ENCODE measurements at places on chromosomes 1 and 21. TPM values are rescaled to one million over a fixed set of nuclear protein-coding genes. Genes with fewer than 3 reads are reported as not detected.

Gene NOTCH2
- 84.2 TPM for total RNA-seq

Gene DNAJC28
- total RNA-seq: 2.4 TPM

Gene CD34
- 0.26 TPM for total RNA-seq

Gene RGS13
- total RNA-seq: not detected

Gene SESN2
- 20.6 TPM for total RNA-seq

Gene NSUN4
- 32.7 TPM for total RNA-seq

GRCh38 chr1:39478126-39478915 is 13.1 kb upstream of the BMP8A start:
- peaks cover 4% of the 10 kb centered on the region for H3K4me1 ChIP-seq
- H3K27ac ChIP-seq: no peak overlapping the region
- H3K36me3 ChIP-seq: peaks cover 32% of the 10 kb centered on the region
- no peak for DNase-seq

DNA sequence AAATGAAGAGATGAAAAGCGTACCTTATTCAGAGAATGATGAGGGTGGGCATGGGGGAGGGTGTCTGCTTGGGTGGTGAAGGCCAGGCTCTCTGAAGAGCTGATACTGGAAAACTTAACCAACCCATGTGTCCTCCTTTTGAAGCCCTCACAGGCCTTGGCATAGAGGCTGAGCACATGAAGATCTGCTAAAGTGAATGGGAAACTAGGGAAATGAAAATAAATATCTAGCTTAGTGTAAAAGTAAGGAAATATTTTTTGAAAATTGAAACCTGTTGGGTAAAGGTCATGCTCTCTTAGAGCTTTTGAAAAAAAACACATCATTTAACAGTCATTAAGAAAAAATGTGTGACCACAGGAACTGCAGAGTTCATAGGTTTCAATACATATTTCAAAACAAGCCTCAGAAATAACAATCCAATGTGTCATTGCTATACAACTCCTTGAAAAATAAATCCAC is 40.5 kb upstream of the RALGPS2 start:
- H3K27ac ChIP-seq: no peak overlapping the region
- peaks cover 4% of the 10 kb centered on the region for H3K4me1 ChIP-seq
- no peaks in the 10 kb centered on the region for H3K36me3 ChIP-seq
- H3K4me3 ChIP-seq: no peak overlapping the region
- DNase-seq: no peak

DNA sequence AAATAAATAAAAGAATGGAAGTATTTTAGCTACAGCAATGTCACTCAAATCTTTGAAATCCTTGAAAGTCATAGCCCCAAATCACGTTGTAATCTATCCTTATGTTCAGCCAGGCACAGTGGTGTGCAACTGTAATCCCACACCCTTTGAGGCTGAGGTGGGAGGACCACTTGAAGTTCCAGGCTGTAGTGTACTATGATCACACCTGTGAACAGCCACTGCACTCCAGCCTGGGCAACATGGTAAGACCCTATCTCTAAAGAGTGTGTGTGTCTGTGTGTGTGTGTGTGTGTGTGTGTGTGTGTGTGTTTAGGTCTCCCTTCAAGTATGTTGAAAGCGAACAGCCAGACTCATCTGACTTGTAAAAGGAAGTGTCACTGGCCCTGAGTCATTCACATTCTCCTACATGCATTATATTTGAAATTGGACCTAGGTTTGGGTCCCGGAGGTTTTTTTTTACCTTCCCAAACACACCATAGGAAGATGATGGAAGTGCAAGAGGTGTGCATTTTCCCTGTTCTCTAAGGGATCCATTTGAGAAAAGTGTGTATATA is 50.1 kb downstream of the ZNF281 start:
- H3K4me3 ChIP-seq: no peak overlapping the region
- no peak overlapping the region for H3K27ac ChIP-seq
- DNase-seq: no peak
- peaks cover 8% of the 10 kb centered on the region for H3K4me1 ChIP-seq
- no peaks in the 10 kb centered on the region for H3K27me3 ChIP-seq

GRCh38 chr21:45549626-45550463 is 7.6 kb upstream of the SLC19A1 start:
- peaks cover 19% of the 10 kb centered on the region for H3K4me1 ChIP-seq
- no peak overlapping the region for H3K27ac ChIP-seq
- no peaks in the 10 kb centered on the region for H3K36me3 ChIP-seq
- no peak for DNase-seq

- no peaks in the 10 kb centered on the region for H3K27me3 ChIP-seq
- DNase-seq: no peak
- H3K36me3 ChIP-seq: no peaks in the 10 kb centered on the region
- H3K4me3 ChIP-seq: no peak overlapping the region
- H3K27ac ChIP-seq: no peak overlapping the region
Measured at GRCh38 chr1:190138266-190138665, 339.4 kb downstream of the BRINP3 start.

GRCh38 chr1:248857201-248857600 is 1.7 kb downstream of the ZNF692 start:
- H3K4me1 ChIP-seq: peaks cover 26% of the 10 kb centered on the region
- H3K4me3 ChIP-seq: peak overlapping the region; percentile 90

- H3K4me3 ChIP-seq: no peak overlapping the region
- H3K36me3 ChIP-seq: no peaks in the 10 kb centered on the region
- DNase-seq: no peak
- no peak overlapping the region for H3K27ac ChIP-seq
- no peaks in the 10 kb centered on the region for H3K27me3 ChIP-seq
- no peaks in the 10 kb centered on the region for H3K4me1 ChIP-seq
Measured at GRCh38 chr1:195376190-195376589, 1232.0 kb downstream of the KCNT2 start.

GRCh38 chr1:87252406-87252805 is 76.3 kb upstream of the LMO4 start:
- DNase-seq: no peak
- no peak overlapping the region for H3K4me3 ChIP-seq
- no peak overlapping the region for H3K27ac ChIP-seq
- peaks cover 6% of the 10 kb centered on the region for H3K4me1 ChIP-seq
- peaks cover 13% of the 10 kb centered on the region for H3K36me3 ChIP-seq

DNA sequence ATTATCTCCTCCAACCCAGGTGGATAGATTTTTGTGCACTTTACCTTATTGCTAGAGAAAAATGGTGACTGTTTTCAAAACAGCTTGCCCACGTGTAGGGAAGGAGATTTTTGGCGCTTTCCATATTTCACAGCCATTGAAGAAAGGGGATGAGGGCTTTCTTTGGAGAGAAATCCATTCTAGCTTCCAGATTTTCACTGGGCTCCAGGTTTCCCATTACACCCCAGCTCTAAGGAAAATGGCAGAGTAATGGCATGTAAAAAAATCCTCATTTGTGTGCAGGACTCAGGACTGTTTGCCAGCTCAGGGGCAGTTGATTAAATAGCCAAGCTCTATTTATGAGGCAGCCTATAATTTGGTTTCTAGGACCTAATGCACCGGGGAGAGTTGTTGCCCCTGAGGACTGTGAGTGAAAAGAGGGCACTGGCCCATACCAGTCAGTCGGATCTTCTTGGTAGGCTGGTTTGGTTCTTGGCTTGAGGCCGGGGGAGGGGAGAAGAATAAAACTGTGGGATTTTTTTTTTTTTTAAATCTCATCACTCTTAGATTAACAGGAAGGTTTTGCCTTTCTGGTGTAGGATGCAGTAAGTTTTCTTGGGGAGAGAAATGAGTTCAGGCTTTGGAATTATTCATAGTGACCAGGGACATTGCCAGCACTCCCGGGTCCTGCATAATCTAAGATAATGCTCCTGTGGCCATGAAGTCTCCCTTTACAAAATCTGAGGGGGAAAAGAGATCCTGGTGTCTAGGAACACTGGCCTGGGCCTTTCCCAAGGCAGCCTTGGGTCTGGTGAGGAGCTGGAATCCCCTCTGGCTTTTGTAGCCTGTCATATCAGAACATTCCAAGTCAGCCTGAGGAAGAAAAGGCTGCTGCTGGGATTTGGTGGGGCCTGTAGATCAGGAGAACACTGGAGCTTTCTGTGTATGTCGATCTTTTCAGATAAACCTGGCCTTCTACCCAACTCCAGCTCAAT is 1.9 kb upstream of the ARID1A start:
- H3K36me3 ChIP-seq: no peaks in the 10 kb centered on the region
- peaks cover 4% of the 10 kb centered on the region for H3K27me3 ChIP-seq
- peak overlapping the region; percentile 93 for H3K4me3 ChIP-seq
- peak overlapping the region; percentile 99 for H3K27ac ChIP-seq

- H3K27me3 ChIP-seq: no peaks in the 10 kb centered on the region
- peaks cover 7% of the 10 kb centered on the region for H3K4me1 ChIP-seq
- peak overlapping the region; percentile 63 for H3K27ac ChIP-seq
- DNase-seq: no peak
- H3K4me3 ChIP-seq: no peak overlapping the region
Measured at GRCh38 chr1:67896826-67897225, 63.6 kb upstream of the GNG12 start.

GRCh38 chr1:228022571-228023293 is 15.9 kb downstream of the WNT3A start:
- H3K4me1 ChIP-seq: no peaks in the 10 kb centered on the region
- H3K27me3 ChIP-seq: peaks cover 38% of the 10 kb centered on the region
- DNase-seq: no peak
- no peak overlapping the region for H3K4me3 ChIP-seq
- peaks cover 3% of the 10 kb centered on the region for H3K36me3 ChIP-seq

DNA sequence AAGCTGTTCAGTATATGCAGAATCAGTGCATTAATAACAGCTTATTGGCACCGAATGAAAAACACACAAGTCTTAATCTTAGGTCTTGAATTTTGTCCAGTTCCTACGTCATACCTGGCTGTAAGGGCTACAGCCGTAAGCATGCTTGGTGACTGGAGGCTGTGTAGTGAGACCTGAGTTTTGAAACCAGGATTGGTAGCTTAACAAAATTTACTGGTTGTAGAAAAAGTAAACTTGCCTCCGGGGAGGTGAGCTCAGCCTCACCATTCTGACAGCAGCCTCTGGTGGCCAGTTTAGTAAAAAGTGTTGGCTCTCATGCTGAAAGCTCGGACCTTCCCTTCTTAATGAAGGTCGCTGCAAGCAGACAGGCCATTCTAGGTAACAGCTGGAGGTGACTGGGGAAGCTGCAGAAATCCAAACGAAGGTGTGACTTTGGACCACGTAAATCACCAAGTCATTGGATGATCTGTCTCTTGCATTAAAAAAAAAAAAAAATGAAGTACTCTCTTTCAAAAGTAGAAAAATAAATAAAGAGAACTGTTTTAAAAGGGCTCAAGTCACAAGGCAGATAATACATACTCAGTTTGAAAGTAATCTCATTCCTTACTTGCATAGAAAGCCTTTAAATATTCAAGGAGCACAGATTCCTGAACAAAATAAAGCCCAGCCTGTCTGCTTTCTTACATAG is 48.9 kb downstream of the HLCS start:
- H3K36me3 ChIP-seq: no peaks in the 10 kb centered on the region
- H3K27me3 ChIP-seq: no peaks in the 10 kb centered on the region
- no peak overlapping the region for H3K4me3 ChIP-seq
- H3K27ac ChIP-seq: no peak overlapping the region
- no peak for DNase-seq
- H3K4me1 ChIP-seq: peaks cover 26% of the 10 kb centered on the region

DNA sequence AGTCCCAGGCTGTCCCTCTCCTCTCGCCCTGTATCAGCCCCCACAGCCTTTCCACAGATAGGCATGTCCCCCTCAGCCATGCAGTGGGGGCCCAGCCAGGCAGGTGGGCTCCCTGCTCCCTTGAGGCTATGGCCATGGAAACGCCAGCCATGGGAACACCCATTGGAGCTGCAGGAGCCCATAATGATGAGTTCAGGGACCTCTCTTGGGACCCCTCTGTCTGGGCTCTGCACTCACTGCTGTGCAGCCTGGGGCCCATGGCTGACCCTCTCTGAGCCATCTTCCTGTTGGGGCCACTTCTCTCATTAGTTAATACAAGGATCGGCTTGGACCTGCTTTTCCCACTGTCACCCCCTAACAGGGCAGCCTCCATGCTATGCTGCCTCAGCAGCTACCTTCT is 33.2 kb downstream of the WNT3A start:
- no peaks in the 10 kb centered on the region for H3K36me3 ChIP-seq
- no peak for DNase-seq
- no peak overlapping the region for H3K4me3 ChIP-seq
- no peak overlapping the region for H3K27ac ChIP-seq
- H3K27me3 ChIP-seq: peaks cover 39% of the 10 kb centered on the region

DNA sequence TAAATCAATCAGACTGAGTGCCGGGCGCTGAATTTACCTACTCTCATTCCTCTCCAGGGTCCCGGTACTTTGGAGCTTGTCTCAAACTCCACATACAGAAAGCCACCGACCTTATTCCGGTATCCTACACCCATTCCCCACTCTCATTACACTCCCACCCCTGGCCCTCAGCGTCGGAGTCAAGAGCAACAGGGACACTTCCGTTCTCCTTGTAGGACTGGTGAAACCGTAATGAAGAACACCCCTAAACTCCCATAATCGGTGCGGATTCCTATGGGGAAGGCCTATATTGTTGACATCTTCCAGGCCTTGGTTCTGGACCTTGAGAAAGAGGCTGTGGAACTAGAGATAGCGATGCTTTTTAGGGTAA is 798 bp downstream of the ZBED6 start:
- DNase-seq: peak; percentile 22
- H3K4me1 ChIP-seq: peaks cover 51% of the 10 kb centered on the region
- peaks cover 3% of the 10 kb centered on the region for H3K27me3 ChIP-seq
- peak overlapping the region; percentile 99 for H3K27ac ChIP-seq

DNA sequence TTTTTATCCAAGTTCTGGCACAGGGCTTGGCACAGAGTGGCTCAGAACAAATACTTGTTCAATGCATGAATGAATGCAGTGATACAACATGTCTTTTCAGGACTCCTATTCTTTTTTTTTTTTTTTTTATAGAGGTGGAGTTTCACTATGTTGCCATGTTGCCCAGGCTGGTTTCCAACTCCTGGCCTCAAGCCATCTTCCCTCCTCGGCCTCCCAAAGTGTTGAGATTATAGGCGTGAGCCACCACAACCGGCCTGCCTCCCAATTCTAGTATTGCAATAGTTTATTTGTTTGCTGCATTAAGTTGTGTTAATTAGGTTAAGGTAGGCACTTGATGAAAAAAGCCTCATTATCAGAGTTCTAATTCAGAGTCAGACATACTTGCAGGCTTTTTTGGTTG is 17.9 kb downstream of the UBE4B start:
- H3K27me3 ChIP-seq: no peaks in the 10 kb centered on the region
- no peak for DNase-seq
- H3K4me3 ChIP-seq: no peak overlapping the region
- H3K27ac ChIP-seq: no peak overlapping the region

Measured in neural crest cell (in vitro differentiated cells).